Myocyte (in vitro differentiated cells): ENCODE measurements at places on chromosomes 11 and 22. TPM values are rescaled to one million over a fixed set of nuclear protein-coding genes. Genes with fewer than 3 reads are reported as not detected.

EIF3D gene
- total RNA-seq = 408 and 477 TPM in 2 replicates

GRCh38 chr11:12755510-12756453 lies 81.6 kb downstream of the TEAD1 start:
- no peak for DNase-seq

GRCh38 chr11:76329983-76330382 lies 50.9 kb downstream of the THAP12 start:
- no peak for DNase-seq

SERPING1 gene
- total RNA-seq = 4.1 TPM in 2 replicates

- peak; percentile 92 for DNase-seq
Observed at GRCh38 chr11:128482512-128483191, 104.7 kb downstream of the ETS1 start.

- no peak for DNase-seq
Observed at GRCh38 chr11:3192511-3193372, 25.9 kb downstream of the MRGPRG start.

GRCh38 chr11:72618803-72619202 lies 55.4 kb downstream of the PDE2A start:
- DNase-seq = no peak

GRCh38 chr11:23087407-23087806 lies 227.1 kb upstream of the CCDC179 start:
- no peak for DNase-seq

DNA sequence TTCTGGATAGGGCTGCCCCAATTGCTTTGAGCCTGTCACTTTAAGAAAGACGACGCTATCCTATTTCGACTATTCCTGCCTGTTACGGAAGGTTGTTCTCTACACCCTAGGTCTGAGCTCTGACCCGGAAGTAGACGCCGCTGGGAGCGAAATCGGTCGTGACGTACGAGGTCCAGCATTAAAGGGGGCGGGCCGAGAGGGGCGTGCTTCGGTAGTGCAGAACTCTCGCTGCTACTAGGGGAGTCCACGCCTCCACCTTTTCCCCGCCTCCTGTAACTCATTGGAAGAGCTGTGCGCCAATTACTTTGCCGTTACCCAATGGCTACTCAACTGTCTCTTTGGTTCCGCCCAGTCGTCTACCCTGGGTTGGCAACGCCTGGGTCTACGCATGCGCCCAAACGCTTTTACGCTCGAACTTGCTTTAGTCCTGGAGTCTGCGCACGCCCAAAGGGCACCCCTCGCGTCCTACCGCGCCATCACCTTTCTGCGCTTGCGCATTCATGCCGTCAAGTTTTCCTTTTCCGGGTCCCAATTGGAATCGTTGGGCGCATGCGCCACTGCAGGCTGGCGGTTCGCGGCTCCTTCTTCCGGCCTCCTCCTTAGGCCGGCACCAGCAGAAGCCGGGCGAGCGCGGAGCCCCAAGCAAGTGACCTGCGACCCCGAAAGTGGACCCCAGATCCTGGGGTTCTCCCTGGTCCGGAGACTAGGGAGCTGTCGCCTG lies at the start of gene PCNX3:
Gene PCNX3 (plus strand): TSS at position 548 of the 721 bp plus-strand sequence. CDS start 536 bp downstream, outside the sequence.
- peak; percentile 100 for DNase-seq

DNA sequence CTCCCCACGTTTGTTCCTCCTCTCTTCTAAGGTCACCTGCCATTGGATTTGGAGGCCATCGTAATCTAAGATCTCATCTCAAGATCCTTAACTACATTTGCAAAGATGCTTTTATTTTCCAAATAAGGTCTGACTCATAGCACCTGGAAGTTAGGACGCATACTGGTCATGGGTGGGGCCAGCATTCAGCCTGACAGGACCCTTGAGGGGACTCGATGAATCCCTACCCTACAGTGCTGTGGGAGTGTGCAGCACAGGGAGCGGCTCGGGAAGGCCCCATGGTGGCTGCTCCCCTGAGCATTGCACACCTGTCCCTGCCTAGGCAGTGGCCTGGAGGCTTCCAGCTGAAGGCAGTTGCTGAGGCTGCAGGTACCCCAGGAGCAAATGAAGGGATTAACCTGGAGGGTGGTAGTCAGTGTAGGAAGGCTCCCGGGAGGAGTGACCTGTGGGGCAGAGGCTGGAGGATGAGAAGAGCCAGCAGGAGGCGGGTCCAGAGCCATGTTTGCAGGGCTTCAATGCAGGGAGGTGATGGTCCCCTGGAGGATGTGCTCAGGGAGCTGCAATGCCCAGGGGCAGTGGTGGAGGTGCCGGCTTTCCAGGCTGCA lies 362.2 kb downstream of the CTTN start:
- DNase-seq = no peak

- no peak for DNase-seq
Observed at GRCh38 chr22:21105294-21105693, 59.5 kb downstream of the LRRC74B start.

GRCh38 chr11:44286268-44286880 lies 23.6 kb downstream of the ALX4 start:
- peak; percentile 66 for DNase-seq

APOL5 gene
- 1.1 and 1.6 TPM in 2 replicates for total RNA-seq

DNA sequence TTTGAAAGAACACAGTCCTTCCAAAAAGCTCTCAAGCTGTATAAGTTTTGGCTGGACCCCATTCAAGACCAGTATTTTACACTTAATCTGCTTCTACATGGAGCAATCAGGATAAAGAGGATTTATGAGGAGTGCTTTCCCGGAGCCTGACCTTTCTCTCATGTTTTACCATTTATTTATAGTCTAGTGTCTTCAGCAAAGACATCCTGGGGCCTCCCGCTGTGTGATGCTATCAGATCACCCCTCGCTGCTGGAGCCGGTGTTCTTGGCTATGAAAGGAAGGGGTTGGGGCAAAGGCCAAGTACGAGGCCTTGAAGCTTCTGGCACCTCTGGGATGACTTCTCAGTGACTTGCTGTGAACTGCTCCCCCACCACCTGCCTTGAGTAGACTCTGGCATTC lies 189.6 kb downstream of the ADAMTS15 start:
- DNase-seq = no peak

KIF18A gene
- total RNA-seq = 3.0 and 4.7 TPM in 2 replicates

DNA sequence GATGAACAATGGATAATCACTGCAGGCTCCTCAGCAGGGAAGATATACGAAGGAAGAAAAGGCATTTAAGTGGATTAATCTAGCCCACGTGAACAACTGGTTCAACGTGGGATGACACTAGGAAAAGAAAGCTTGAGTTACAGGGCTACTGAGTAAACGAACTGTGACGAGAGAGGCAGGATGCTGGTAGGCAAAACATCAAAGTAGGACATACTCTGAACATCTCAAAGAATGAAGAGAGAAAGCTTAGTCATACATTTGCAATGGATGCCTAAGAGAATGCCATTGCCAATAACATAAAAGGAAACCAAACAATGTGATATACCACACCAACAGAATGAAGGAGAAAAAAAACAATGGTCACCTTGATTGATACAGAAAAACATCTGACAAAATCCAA lies 12.9 kb downstream of the USP28 start:
- DNase-seq = no peak

- no peak for DNase-seq
Observed at GRCh38 chr11:95325777-95326258, 94.8 kb upstream of the SESN3 start.

DNA sequence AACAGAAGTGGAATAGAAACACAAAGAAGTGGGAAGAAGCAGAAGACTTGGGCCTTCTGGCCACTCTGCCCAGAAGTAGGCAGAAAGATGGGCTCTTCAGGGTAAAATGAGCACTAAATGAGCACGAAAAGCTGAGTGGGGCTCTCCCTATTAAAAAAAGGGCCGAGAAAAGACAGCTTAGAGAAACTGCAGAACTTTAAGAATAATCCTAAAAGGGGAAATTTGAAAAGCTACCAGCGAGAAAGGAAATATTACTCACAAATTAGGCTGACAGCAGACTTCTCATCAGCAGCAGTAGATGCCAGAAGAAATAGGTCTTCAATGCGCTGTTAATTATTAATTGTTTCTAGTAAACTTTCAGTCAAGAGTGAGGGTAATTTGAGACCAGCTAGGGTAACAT lies 78.2 kb downstream of the UVRAG start:
- DNase-seq = no peak

- DNase-seq = no peak
Observed at GRCh38 chr11:2295971-2296912, 5.5 kb downstream of the C11orf21 start.

DNA sequence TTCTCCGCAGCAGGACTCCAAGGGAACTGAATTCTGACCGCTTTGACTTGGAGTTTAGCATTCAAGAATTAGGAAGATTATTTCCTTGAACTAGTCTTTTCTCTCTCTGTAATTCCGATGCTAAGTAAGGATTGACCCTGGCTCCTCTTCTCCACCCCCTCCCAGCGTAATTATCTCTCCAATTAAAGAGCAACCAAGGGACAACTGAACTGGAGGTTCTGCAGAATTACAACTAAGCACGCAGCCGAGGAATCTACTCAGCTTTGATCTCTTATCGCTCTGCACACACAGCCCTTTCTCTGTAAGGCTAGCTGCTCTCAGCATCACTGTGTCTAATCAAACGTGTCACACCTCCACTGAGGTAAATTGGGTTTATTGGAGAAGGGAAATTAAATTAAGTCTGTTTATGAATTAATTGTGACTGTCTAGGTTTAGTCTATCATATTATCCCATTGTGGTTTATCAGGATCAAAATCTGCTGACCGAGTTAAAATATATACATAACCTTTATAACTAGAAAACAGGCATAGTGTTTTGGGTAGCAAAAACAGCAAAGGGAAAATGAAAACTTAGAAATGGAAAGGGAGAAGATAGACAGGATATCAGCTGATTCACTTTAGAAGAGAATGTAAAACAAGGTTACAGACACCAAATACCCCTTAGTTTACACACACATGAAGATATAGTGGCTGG lies 241.3 kb upstream of the LARGE1 start:
- DNase-seq = no peak

MPZL2 gene
- not detected in 2 replicates for total RNA-seq

MRGPRE gene
- not detected in 2 replicates for total RNA-seq

GRCh38 chr22:38262051-38262795 lies 10.6 kb downstream of the TMEM184B start:
- peak; percentile 15 for DNase-seq

- DNase-seq = no peak
Observed at GRCh38 chr11:106691807-106692365, 326.4 kb downstream of the GUCY1A2 start.

- no peak for DNase-seq
Observed at GRCh38 chr11:117972044-117972443, 14.2 kb upstream of the IL10RA start.

OR2AG2 gene
- total RNA-seq = not detected in 2 replicates

LMO2 gene
- total RNA-seq = 8.5 and 10.6 TPM in 2 replicates

PGAP2 gene
- total RNA-seq = 11.5 and 13.7 TPM in 2 replicates

GRCh38 chr11:95556342-95557163 lies 233.0 kb downstream of the FAM76B start:
- DNase-seq = no peak

DNA sequence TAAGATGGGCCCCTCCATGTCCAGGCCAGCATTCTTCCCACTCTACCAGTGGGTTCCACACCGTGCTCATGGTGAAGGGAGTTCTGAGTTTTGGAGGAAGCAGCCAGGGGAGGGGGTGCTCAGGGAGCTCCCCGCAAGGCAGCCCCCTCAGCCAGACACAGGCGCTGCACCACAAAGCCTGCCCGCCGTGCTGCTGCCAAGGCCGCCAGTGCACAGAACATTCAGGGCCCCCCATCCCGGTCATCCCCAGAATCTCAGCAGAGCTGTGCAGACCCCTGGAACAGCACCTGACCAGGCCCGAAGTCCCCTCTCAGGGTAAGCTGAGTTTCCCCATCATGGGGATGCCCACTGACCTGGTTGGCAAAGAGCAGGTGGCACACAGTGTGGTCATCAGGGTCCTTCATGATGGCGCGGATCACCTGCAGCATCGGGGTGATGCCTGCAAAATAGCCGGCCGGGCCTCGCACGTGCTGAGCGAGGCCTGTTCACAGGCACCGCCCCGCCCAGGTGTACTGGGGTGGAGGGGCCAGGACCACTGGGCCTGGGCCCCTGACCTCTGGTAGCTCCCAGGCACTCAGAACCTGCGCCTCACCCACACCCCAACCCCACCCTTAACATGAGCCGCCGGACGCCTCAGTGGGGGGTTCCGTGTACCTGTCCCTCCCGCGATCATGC lies 12.4 kb upstream of the POLDIP3 start:
- DNase-seq = no peak

EHF gene
- not detected in 2 replicates for total RNA-seq

DNA sequence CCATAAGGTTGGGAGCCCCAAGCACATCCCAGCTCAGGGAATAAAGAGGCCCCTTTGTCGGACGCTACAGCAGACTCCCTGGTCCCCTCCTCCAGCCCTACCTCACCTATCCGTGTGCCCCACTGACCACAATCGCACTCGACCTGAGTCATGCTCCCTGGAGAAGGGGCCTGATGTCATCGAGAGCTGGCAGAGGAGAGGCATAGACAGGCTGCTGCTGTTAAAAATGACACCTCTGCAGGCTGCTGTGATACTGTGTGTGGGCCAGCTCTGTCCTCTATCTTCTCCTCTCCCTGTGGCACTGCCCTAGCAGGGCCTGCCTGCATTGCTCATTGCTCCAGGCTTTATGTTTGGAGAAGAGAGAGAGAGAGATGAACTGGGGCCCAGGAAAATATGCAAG lies 123.4 kb upstream of the SYT13 start:
- peak; percentile 44 for DNase-seq

DNA sequence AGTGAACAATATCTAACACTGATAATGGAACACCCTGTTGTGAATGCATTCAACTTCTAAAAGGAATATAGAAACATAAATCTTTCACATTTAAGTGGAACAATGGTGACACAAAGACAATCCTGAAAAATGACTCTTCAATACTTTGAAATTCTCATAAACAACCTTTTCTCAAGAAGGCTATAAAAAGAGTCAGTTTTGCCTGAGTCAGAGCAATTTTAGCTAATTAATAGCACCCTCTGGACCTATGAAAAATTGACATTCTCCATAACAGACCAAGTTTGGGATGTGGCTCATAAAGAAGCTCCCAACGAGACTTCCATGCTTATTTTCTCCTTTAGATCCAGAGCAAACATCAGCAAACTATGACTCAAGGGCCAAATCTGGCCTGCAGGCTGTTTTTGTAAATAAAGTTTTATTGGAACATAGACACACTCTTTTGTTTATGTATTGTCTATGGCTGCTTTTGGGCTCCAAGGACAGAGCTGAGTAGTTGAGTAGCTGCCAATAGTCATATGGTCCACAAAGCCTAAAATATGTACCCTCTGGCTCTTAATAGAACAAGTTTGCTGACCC lies 108.0 kb downstream of the MAML2 start:
- DNase-seq = no peak

GRCh38 chr22:31104869-31105268 lies 2.5 kb downstream of the SELENOM start:
- no peak for DNase-seq
